DMS79 (cell line): ENCODE measurements at places on chromosomes 2 and 18.
A peak's percentile ranks its signal among the peaks of the same experiment; 100 is the strongest.

DNA sequence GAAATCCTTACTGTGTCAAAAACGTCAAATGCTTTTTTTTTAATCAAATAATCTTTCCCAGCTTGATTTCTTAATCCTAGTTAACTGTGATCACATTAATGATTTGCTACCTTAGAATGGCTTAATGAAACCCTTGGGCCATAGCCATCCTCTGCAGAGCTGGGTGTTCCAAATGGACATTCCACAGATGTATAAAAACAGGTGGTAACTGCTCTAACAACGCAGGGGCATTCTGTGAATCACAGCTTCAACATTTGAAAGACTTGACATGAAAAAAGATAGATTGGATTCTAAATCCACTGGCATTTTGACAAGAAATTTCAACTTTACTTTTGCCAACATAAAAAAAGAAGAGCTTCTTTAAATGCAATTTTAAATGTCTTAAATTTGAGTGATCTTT is 69.8 kb upstream of the RASGRP3 start:
- DNase-seq: no peak

- DNase-seq: no peak
These were observed 46.2 kb downstream of the ARHGAP28 start for GRCh38 chr18:6775702-6776101.

GRCh38 chr2:95074663-95075439 is 46.8 kb downstream of the MRPS5 start:
- DNase-seq: peak; percentile 89

DNA sequence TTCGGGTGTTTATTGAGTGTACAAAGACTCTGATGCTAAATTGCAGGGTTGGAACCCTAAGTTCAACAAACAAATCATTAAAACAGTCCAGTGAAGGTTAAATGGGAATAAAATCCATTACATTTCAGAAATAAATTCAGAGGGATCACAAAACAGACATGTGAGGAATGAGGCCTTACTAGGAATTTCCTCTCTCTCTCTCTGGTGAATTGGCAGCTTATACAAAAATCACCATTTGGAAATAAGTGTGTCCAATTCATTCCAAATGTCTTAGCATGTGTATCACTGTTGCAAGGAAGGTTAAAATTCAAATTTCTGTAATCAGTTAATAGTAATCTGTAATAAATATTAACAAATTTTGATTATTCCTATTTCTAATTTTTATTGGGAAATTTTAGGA is 228.6 kb upstream of the PXDN start:
- no peak for DNase-seq

GRCh38 chr2:157318884-157319283 is 6.7 kb downstream of the ERMN start:
- no peak for DNase-seq

- no peak for DNase-seq
These were observed 44.5 kb downstream of the TXNL1 start for GRCh38 chr18:56593906-56594305.

DNA sequence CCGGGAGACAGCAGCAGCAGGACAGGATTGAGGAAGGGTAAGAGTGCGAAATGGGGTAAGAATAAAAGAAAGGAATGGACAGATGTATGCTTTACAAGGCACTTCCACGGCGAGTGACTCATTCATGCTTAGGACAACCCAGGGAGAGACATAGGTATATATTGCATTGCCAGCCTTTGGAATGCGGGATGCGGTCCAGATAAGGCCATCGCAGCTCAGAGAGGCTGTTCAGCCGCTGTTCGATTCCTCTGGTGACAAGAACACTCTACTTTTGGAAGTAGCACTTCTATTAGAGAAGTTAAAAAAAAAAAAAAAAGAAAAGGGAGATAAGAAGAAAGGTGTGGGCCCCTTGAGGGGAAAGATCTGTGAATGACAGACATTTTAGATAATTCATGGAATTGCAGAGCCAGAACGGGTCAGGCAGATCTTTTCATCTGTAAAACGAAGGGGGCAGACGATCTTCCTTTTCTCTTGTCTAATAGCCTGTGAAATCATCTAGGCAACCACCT is 819 bp upstream of the NCOA1 start:
- DNase-seq: no peak

DNA sequence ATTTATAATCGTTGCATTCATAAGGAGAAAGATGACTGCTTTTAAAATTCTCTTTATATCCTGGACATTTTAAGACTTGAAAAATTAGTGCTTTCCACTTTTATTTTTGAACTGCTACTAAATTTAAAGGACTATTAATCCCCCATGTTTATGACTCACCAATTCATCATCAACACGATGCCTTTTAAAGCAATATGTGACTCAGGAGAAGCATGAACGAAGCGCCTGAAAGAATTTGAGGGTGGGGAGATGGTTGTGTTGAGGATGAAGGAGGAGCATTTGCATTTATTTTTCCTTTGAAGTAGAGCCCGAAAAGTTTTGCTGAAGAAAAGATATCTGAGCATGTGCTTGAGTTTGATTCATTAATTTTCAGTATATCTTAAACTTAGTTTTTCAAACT is 192.2 kb upstream of the LRRTM1 start:
- no peak for DNase-seq

DNA sequence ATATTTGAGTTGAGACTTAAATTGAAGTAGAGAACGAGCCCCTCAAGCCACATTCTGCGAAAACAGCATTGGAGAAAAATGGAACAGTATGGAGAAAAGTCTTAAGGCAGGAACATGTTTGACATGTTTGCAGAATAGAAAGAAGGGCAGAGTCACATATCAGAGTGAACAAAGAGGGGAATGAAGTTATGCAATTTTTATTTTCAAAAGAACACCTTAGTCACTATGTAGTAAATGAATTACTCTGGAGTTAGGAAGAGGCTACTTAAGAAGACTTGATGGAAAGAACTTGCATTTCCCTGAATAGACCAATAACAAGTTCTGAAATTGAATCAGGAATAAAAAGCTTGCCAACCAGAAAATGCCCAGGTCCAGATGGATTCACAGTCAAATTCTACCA is 391.4 kb upstream of the CDH19 start:
- no peak for DNase-seq
